ENCODE measurements at places on chromosomes 6 and 20.

- no peak for DNase-seq
Measured at GRCh38 chr6:69729870-69730449, 66.8 kb downstream of the LMBRD1 start.

GRCh38 chr6:14635195-14635594 is 517.6 kb downstream of the CD83 start:
- DNase-seq: no peak

- DNase-seq: no peak
Measured at GRCh38 chr6:132167929-132168892, 217.0 kb upstream of the CCN2 start.

DNA sequence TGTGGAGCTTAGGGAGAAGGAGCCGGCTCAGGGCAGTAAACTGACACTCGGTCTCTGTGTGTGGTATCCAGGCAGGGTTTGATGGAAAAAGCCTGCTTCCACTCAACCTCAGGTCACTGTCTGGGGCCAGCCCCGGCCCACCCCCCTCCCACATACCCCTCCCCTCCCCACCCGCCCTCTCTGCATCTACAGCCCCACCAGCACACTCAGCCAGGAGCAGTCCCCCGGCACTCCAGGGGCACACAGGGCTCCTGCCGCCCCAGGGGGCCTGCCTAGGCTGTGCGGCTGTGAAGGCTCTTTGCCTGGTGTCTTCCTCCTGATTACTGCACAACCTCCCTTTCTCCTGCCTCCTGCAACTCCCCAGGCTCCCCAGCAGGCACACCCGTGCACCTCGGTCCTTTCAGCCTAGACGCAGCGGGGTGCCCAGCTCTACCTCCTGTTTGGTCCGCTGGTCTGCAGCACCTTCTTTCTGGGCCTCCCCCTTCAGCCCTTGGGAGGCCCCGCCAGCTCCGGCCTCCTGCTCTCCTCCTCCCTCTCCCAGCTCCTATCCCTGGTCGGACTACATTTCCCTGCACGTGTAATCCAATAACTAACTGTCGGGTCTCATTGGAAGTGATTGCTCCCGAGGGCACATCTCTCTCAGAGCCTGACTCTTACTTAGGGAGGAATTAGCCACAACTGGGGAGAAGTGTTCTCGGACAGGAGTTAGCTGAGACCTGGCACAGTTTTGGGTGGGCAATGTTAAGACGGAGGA is 1.3 kb upstream of the FOXF2 start:
- no peak for DNase-seq

- no peak for DNase-seq
Measured at GRCh38 chr20:58482416-58482815, 32.8 kb downstream of the APCDD1L start.

GRCh38 chr6:27213544-27214125 is 33.9 kb upstream of the PRSS16 start:
- no peak for DNase-seq

DNA sequence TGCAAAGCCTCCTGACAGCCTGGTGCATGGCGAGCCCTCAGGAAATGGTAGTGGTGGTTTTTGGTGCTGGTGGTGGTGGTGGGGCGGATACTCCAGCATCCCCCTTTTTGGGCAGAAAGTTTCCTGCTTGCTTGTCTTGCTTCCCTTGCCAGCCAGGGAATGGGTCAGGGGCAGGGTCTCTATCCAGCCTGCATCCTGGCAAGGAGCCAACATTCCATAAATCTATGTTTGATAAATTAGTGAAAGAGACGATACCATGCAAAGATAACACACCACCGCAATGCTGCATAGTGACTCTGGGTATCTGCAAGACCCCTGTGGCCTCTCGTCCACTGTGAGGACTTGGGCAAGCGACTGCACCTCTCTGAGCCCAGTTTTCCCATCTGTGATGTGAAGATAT is 246.2 kb downstream of the LRFN2 start:
- no peak for DNase-seq

GRCh38 chr6:116528133-116528532 is 16.7 kb downstream of the CALHM5 start:
- DNase-seq: no peak

DNA sequence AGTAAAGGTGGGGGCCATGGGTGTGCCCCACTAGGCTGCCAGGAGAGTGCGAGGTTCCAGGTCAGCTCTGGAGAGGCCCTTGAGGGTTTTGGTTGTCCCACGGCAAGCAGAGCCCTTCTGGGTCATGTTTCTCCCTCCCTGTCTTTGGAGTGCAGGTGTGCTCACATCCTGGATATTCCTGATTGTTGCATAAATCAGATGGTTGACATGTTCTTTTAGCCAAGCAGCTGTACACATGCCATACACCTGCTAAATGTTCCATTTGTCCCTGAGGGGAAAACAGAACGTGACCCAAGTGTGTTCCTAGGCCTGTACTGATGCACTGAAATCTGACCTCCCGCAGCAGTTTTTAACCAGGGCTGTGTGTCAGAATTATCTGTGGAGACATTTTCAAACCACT is 77.5 kb upstream of the BEND3 start:
- no peak for DNase-seq

Measured in HCT116 (cell line).